ENCODE measurements at places on chromosomes 5 and 9. TPM values are rescaled to one million over a fixed set of nuclear protein-coding genes. Genes with fewer than 3 reads are reported as not detected.

MSX2 gene
- total RNA-seq = 4.9 TPM

TERT gene
- 2.9 TPM for total RNA-seq

PDZD2 gene
- total RNA-seq = 0.42 TPM

DAB2 gene
- total RNA-seq = 7.0 TPM

FRRS1L gene
- 0.27 TPM for total RNA-seq

TNFSF15 gene
- total RNA-seq = 0.11 TPM

MLANA gene
- total RNA-seq = not detected

C5orf24 gene
- total RNA-seq = 16.0 TPM

FGF1 gene
- total RNA-seq = 0.24 TPM

TAF11L5 gene
- total RNA-seq = not detected

MARCHF3 gene
- 1.5 TPM for total RNA-seq

THBS4 gene
- total RNA-seq = 0.06 TPM

SET gene
- total RNA-seq = 375 TPM

ENTREP1 gene
- total RNA-seq = 0.74 TPM

PCDHA9 gene
- not detected for total RNA-seq

IL17B gene
- not detected for total RNA-seq

PTGES gene
- total RNA-seq = 187 TPM

PLPP6 gene
- 10.9 TPM for total RNA-seq

ZNF618 gene
- 9.3 TPM for total RNA-seq

PALM2AKAP2 gene
- total RNA-seq = 0.36 TPM

TEK gene
- total RNA-seq = 0.15 TPM

MOB3B gene
- 11.9 TPM for total RNA-seq

IL7R gene
- 0.30 TPM for total RNA-seq

MZB1 gene
- total RNA-seq = not detected

ARID3C gene
- 0.17 TPM for total RNA-seq

CFAP77 gene
- 0.15 TPM for total RNA-seq

ABLIM3 gene
- total RNA-seq = 23.7 TPM

ZCCHC9 gene
- 31.5 TPM for total RNA-seq

BTNL9 gene
- 1.1 TPM for total RNA-seq

MVB12B gene
- 5.7 TPM for total RNA-seq

IL13 gene
- total RNA-seq = not detected

SAXO1 gene
- not detected for total RNA-seq

CA9 gene
- 6.0 TPM for total RNA-seq

RHOBTB3 gene
- total RNA-seq = 8.1 TPM

CPEB4 gene
- total RNA-seq = 23.9 TPM

TXNDC8 gene
- total RNA-seq = not detected

OCLN gene
- total RNA-seq = 9.0 TPM

CCDC127 gene
- total RNA-seq = 6.0 TPM

TMEM215 gene
- total RNA-seq = 0.02 TPM

MEIKIN gene
- total RNA-seq = not detected

ROPN1L gene
- 2.3 TPM for total RNA-seq

PIGO gene
- total RNA-seq = 52.7 TPM

PRR16 gene
- 0.05 TPM for total RNA-seq

OR1Q1 gene
- total RNA-seq = not detected

GLRA1 gene
- not detected for total RNA-seq

AK3 gene
- 44.6 TPM for total RNA-seq

DDX4 gene
- not detected for total RNA-seq

LMBRD2 gene
- total RNA-seq = 1.6 TPM

C1QTNF3 gene
- 0.18 TPM for total RNA-seq

All from A549 treated with AZD2906 at 1 μM for 4 hours (cell line).